Kidney epithelial cell (primary cell): ENCODE measurements at places on chromosomes 3 and 15.

DNA sequence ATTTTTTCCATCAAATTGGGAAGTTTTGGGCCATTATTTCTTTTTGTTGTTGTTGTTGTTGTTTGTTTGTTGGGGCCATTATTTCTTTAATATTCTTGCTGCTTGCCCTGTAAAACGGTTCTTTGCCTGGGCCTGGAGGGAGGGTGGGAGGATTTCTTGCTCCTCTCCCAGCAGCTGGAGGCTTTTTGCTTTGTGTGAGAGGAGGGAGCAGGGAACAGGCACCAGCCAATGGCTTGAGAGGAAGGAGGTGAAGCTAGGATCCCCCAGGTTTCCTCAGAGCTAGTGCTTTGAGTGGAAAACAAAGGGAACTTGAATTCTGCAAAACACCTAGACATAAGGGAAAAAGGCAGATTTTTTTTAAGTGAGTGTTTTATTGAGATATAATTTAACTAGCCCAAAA lies 61.2 kb upstream of the DNAJC19 start:
- DNase-seq = no peak

GRCh38 chr15:37765786-37766185 lies 168.7 kb upstream of the TMCO5A start:
- DNase-seq = no peak

DNA sequence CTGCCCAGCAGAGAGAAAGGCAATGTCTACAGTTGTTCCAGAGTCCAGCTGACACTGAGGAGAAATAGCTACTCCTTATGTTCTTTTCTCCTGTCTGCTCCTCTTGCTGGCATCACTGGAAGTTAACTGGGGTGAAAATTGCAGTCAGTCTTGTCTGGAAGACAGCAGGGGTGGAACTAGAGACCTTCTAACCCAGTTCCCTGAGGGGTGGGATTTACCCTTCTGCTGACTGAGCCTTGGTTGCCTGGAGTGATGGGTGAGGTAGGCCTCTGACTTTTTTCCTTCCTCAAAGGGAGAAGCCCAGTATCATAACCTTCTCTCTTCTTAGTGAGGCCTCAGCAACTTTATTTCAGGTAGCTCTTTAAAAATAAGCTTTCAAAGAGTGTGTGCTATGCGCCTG lies 16.2 kb downstream of the ZNF609 start:
- DNase-seq = no peak

DNA sequence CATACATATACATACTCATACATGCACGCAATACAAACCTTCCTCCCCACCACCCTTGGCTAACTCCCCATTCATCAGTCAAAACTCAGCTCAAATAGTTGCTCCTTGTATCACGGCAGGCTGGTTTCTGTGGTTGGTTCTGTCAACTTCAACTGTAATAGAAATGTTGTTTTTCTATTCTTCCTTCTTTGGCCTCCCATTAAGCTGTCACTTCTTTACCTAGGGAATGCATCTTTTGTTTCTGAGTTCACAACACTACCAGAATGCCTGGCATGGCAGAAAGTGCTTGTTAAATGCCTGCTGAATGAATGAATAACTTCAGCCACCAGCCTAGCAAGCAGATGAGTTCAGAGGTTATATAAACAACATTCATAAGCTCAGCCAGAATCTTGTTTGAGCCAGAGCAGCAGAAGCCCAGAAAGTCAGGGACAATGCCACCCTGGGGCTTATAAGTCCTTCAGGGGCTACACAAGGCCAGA lies 63.1 kb downstream of the B3GALNT1 start:
- peak; percentile 73 for DNase-seq

GRCh38 chr15:52362497-52362896 lies 66.9 kb upstream of the MYO5C start:
- no peak for DNase-seq

GRCh38 chr15:79067969-79068368 lies 22.6 kb downstream of the RASGRF1 start:
- no peak for DNase-seq

- DNase-seq = peak; percentile 35
These were observed 79.7 kb upstream of the RASGRF1 start for GRCh38 chr15:79170256-79170664.

- no peak for DNase-seq
These were observed 201.0 kb upstream of the GBE1 start for GRCh38 chr3:81962396-81962795.

DNA sequence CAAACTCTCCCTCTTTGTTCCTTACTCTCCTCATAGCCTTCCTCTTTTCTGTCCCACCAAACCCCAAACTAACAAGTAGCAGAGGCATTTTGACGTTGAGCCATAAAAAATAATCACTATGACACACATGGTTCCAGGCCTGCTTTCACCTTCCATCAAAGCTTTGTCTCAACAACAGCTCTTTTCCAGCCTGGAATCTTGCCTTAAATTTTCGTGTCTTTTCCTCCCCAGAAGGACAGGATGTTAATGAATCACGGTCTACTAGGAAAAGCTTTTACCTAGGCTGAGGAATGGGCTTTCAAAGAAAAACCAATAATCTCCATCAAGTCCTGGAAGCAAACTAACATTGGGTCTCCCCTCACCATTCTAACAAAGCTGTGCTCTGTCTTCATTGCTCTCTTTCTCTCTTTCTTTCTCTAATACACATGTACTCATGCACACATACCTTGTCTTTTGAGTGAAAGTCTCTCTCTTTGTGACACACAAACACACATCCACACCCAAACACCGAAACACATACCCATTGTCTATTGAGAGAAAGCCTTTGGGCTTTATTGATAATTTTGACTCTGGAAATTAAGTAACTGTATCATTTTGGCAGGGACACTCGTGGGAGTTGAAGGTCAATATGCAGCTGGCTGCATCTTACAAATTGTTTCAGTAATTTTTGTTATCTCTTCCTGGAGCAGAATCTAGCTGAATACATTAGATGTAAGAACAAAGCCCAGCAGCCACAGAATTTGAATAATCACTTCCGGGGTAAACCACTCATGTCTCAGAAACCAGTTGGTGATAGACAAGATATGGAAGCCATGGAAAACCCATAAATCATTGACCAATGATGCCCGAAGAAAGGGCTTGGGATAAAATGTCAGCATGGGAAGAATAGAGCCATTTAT lies 107.4 kb upstream of the SLC4A7 start:
- no peak for DNase-seq

DNA sequence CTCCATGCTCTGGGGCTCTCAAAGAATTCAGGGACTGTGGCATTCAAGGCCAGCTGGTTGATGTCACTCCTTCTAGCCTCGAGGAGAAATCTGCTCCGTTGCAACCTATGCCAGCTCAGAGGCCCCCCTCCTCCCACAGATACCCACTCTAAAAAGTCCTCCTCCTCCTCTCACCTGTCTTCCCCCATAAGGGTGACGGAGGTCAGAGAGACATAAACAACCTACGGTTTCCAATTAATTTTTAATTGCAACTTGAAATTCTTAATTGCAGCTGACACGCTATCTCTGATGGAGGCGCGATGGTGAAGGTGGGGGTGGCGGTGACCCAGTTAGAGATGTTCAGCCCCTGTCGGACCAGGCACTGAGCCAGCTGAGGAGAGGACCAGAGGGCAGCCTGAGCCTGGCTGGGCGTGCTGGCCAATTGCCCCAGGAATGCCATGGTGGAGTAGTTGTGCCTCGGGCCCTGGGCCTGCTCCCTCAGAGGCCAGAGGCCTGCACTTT lies 43.2 kb upstream of the INSYN1 start:
- DNase-seq = no peak

- no peak for DNase-seq
These were observed 15.0 kb downstream of the SEMA7A start for GRCh38 chr15:74418575-74419338.

DNA sequence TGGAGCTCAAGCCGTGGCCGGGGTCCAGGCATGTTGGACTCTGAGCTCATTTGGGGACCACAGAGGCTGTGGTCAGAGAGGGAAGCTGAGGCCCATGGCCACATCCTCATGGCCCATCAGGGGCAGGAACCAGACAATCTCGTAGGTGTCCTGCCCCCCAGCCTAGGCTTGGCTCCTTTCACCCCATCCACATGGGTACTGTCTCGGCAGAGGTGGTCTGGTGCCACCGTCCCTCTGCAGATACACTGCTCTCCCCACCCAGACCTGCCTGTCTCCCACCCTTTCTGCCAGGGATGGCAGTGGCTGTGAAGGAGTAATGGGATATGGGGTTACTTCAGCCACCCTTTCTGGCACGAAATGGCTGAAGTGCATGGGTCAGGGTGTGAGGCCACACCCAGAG lies 7.9 kb downstream of the PRSS50 start:
- no peak for DNase-seq

- peak; percentile 67 for DNase-seq
These were observed 85.7 kb upstream of the MYZAP start for GRCh38 chr15:57505949-57506391.
